ENCODE measurements at places on chromosomes 13 and 19. TPM values are rescaled to one million over a fixed set of nuclear protein-coding genes. Genes with fewer than 3 reads are reported as not detected.

- no peak for DNase-seq
Measured at GRCh38 chr13:32255724-32256109, 59.4 kb downstream of the ZAR1L start.

DNA sequence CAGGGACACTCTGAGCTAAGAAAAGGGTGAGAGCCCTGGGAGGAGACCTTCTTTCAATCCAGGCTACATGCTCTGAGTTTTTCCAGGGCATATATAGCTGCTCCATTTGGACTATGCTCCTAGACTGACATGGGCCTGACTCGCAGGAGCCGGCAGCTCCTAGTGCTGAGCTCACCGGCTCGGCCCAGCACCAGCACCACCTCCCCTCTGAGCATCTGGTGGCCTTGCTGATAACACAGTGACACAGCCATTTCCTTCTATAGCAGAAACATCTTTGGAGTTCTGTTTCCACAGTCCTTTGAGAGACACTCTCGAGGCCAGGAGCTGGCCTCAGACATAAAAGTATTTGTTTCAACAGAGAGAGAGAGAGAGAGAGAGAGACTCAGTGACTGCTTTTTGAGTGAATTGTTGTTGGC lies 184.9 kb downstream of the TM9SF2 start:
- no peak for DNase-seq

DNA sequence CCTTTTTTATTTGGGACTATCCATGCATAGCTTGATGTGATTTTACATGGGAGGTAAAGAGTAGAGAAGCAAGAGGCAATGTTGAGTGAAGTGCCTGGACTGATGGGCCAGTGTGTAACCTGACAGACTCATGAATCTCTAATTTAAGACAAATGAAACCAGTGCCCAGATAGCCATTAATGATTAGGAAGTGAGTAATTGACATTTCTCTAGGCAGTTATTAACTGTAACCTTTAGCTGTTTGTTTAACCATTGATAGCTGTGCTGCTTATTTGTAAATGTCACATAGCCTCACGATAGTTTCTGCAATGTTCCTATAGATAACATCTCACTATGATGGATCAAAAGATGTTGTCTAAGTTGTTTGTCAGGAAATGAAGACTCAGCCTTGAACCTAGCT lies 1047.5 kb upstream of the SPRY2 start:
- no peak for DNase-seq

DNA sequence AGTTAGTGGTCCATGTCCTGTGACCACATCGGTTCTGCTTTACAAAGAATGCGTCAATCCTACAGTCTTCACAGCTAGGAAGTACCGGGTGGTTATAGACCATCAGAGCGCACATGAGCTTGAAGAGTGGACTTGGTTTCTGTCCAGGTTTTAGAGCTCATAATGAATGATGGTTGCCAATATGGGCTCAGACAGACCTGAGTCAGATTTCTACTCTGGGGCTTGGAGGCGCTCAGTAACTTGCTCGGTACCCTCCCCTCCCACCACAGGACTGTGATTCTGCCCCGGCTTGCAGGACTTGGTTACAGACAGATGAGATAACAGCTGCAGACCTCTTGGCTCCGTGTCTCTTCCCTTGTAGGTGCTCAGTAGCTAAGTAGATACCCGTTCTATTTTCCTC lies 284.7 kb downstream of the TSHZ3 start:
- DNase-seq, result peak; percentile 71

DNA sequence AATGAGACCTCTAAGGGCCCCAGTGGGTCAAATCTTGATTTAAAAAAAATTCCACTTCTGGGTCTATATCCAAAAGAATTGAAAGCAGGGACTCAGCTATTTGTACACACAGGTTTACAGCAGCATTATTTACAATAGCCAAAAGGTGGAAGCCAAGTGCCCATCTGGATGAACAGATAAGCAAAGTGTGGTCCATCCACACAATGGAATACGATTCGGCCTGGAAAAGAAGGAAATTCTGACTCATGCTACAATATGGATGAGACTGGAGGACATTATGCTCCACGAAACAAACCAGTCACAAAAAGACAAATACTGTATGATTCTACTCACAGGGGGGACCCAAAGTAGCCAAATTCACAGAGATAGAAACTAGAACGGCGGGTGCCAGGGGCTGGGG lies 76.7 kb downstream of the CACNA1A start:
- no peak for DNase-seq

GRCh38 chr13:106941779-106942178 lies 373.8 kb upstream of the ARGLU1 start:
- no peak for DNase-seq

DNA sequence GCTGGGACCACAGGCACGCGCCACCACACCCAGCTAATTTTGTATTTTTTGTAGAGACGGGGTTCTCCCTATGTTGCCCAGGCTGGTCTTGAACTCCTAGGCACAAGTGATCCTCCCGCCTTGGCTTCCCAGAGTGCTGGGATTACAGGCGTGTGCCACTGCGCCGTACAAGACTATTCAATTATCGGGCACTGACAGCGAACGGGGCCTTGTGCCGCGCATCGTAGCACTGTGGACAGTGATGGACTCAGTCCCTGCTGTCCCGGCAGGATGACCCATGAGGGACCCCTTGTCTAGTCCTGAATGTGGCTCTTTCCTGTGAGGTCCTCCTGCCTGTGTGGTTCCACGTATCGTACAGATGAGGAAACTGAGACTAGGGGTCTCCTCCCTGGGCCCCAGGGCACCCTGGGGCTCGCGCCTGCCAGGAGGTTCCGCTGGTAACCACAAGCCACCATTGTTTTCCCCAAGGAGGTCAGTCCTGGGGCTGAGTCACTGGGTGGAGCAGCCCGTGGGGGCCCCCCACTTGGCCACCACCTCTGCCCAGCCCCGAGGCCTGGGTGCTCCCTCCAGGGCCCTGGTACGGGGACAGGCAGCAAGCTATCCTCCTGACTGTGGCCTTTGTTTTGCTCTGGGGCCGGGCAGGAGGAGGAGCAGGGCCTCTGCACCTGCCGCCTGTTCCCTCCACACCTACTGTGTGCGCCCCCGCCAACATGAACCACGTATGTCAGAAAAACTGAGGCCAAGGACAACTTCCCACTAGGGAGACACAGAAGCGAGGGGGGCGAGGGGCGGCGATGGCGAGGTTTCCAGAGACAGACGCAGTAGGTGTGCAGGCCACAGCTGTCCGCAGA lies 2.9 kb upstream of the TCF3 start:
- no peak for DNase-seq

Gene ZNF230
- 2.3 TPM for total RNA-seq

Gene APOC4
- not detected for total RNA-seq
